NCI-H345 (cell line): ENCODE measurements at places on chromosomes 6 and 20.

- DNase-seq = no peak
Measured at GRCh38 chr6:53128842-53129241, 19.8 kb downstream of the GCM1 start.

- DNase-seq = no peak
Measured at GRCh38 chr6:145562771-145563615, 172.3 kb downstream of the EPM2A start.

GRCh38 chr6:22146931-22147701, 149.7 kb downstream of the PRL start:
- no peak for DNase-seq

DNA sequence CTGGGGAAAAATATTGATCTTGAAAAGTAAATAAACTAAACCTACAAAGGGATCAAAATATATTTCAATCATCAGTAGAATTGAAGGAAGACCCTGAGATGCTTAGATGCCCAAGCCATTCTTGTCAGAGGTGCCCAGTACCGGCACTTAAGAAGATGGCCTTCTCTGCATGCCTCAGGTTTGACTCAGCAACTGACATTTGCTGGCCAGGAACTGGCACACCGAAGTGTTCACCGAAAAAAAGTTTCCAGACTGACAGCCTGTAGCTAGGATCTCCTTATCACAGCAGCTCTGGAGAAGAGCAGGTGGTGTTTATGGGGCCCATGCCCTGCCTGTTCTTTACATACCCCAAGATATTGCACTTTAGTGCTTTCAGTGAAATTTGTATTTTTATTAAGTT, 203.2 kb downstream of the MOXD1 start:
- DNase-seq = no peak

DNA sequence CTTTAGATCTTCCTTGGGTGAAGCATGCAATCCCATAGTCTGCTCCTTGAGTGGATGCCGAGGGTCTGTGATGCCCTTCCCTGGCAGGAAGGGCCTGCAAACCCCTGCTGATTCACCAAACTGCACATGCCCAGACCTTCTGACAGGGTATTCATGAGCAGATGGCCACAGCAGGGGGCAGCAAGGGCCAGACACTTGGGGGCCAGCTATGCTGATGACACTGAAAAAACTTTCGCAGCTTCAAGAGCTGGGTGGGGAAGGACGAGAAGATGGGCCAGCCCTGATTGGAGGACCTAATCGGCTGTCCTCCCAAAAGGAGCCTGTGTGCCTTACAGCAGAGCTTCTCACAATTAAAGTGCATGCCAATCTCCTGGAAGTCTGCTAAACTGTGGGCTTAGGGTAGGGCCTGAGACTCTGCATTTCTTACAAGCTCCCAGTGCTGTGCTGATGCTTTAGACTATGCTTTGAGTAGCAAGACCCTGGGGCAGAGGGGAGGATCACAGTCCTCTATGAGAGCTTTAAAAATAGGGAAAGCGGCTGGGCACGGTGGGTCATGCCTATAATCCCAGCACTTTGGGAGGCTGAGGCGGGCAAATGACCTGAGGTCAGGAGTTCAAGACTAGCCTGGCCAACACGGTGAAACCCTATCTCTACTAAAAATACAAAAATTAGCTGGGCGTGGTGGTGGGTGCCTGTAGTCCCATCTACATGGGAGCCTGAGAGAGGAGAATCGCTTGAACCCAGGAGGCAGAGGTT, 15.2 kb upstream of the GDAP1L1 start:
- no peak for DNase-seq

DNA sequence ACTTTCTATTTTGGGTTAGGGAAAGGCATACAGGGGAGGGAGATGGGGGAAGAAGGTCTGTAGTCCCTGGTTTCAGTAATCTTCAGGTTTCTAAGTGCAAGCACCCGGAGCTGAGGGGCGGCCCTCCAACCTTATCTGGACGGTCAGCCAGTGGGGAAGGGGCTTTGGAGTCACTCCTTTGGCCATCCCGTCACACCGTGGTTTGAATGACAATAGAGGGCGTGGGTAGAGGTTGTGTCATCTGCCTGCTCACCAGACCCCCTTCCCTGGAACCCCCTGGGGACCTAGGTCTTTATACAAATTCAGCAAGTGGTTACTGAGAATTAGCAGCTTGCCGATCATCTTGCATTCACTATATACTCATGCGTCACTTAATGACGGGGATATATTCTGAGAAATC, 29.1 kb downstream of the STK35 start:
- DNase-seq = no peak

DNA sequence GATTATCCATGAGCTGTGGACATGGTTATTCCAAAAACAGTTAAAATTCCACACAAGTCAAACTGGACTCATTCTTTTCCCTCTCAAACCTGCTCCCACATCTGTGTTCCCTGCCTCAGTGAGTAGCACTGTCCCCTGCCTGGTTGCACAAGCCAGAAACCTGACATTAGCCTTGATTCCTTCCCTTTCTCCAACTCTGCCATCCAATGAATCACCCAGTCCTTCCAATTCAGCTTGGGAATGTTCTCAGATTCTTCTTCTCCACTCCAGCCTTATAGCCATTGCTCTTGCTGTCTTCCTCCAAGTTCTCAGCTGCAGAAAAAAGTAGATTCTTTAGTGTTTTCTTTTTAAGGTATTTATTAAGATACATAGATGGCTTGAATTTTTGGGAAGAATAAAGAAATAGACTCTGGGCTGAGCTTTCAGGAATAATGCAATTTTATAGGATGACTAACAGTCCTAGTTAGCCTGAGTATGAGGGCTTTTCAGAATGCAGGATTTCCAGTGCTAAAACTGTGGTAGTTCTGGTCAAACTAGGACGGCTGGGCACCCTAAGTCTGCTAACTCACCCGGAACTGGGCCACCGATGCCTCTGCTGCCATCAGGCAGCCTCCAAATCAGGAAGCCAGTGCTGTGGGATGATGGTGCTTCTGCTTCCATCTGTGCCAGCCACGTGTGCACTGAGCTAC, 18.2 kb upstream of the SASH1 start:
- no peak for DNase-seq

DNA sequence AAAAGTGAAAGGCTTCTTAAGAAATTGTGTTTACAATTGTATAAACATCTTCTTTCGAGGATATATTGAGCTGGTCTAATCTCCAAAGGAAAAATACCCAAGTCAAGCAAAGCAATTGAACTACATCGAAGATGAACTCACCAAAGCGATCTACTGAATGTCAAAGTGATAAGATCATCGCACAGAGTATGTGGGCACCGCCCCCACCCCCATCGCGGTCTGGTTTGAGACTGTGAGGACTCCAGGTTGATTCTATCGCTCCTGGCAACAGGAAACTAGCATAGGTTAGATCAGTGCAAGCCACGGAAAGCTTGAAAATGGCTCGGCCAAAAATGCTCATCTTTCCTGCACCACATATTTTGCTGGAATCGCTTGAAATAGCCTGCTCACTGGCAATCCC, 133.2 kb upstream of the RPS6KA2 start:
- DNase-seq = no peak

GRCh38 chr6:139194740-139195139, 59.9 kb downstream of the HECA start:
- no peak for DNase-seq

- DNase-seq = no peak
Measured at GRCh38 chr6:4055420-4056041, 23.4 kb downstream of the FAM217A start.

GRCh38 chr6:6884193-6884627, 223.6 kb upstream of the RREB1 start:
- DNase-seq = no peak

DNA sequence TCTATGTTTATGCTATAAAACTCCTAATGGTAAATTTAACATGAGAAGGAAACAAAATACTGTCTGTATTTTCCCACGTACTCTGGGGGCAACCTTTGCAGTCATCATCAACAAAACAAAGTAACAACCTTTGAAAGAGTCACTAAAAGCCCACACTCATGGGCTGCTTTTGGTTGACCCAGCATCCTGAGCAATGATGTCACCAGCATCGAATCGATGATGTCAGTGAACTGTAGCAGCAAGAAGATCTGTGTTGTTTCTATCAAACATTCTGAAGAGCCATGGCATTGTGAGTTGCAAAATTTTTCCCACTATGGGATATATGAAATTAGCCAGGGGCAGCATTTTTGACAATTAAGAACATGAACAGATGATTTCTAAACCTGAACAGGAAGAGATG, 300.1 kb downstream of the HIVEP2 start:
- DNase-seq = no peak

GRCh38 chr6:161228921-161229591, 44.8 kb downstream of the AGPAT4 start:
- DNase-seq = no peak

DNA sequence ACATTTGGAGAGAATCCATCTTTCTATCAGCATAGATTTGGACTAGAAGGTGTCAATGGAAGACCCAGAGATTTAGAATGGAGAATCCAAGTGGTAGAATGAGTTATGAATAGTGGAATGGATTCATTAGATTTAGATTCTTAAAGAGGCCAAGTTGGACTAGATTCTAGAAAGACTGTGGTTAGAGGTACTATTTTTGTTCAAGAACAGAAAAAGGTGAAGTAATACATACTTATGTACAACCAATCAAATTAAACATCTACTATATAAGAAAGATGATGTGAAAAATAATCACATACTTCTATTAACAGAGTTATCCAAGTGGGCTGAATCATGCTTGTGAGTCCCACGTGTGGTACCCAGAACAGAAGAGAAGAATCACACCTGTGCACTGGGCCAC, 33.8 kb upstream of the ADTRP start:
- no peak for DNase-seq

GRCh38 chr6:10633216-10633615, 61.2 kb downstream of the C6orf52 start:
- no peak for DNase-seq

DNA sequence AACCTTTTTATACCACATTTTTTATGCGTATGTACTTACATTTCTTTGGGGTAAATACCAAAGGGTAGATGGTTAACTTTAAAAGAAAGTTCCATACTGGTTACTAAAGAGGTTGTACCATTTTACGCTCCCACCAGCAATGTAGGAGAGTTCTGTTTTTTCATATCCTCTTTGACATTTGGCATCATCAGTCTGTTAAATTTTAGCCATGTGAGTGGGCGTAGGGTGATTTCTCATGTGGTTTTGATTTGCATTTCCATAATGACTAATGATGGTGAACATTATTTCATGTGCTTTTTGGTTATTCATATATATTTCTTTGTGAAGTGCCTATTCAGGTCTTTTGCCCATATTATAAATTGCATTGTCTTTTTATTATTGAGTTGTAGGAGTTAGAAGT, 194.2 kb downstream of the PRL start:
- no peak for DNase-seq

DNA sequence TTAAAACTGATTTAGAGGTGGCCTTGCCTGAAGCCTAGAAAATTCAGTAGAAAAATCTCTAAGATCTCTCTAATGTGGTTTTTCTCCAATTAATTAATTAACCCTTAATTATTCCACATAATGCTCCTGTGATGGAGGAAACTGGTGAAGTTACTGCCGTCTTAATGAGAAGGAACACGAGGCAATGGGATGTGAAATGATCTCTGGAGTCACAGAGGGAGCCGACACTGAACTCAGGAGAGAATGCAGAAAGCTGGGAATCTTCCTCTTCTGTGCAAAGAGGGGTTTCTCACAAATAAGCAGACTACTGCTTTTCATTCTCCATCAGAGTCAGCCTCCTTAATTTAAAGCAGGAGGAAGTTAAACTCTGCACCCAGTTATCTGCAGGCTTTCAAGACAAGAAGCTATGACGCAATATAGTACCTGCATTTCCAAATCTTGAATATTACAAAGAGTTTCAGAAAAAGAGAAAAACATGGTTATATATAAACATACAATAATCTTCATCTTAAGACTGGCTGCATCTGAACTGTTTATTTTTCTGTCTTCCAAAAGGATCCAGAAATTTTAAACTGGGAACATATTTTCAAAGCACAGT, 18.1 kb upstream of the SNRPB2 start:
- DNase-seq = no peak

- no peak for DNase-seq
Measured at GRCh38 chr20:14924433-14924832, 587.0 kb upstream of the FLRT3 start.

DNA sequence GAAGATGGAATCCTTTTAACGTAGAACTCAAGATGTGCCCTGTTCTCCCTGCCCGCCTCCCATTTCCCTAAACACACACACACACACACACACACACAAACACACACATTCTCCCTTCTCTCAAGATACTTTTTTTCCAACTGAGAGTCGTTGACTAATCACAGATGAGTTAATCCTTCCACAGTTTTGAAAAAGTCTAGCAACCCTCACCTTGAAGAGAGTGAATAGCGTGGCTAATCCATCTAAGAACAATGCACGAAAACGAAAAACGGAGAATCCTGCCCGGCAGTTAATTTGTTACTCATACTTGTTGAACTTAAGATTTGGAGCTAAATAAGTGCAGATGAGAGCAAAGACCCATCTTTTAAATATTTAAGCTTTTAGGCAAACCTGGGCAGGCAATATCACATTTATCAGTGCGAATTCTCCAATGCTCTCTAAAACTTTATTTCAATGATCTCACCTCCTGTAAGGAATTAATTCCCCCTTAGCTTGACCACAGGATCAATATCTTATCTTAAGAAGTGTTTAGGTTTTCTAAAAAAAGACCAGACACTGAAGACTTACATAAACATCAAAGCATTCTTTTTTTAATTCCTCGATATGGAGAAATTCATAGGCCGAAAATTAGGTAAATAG, 1.1 kb downstream of the AGPAT4 start:
- no peak for DNase-seq

DNA sequence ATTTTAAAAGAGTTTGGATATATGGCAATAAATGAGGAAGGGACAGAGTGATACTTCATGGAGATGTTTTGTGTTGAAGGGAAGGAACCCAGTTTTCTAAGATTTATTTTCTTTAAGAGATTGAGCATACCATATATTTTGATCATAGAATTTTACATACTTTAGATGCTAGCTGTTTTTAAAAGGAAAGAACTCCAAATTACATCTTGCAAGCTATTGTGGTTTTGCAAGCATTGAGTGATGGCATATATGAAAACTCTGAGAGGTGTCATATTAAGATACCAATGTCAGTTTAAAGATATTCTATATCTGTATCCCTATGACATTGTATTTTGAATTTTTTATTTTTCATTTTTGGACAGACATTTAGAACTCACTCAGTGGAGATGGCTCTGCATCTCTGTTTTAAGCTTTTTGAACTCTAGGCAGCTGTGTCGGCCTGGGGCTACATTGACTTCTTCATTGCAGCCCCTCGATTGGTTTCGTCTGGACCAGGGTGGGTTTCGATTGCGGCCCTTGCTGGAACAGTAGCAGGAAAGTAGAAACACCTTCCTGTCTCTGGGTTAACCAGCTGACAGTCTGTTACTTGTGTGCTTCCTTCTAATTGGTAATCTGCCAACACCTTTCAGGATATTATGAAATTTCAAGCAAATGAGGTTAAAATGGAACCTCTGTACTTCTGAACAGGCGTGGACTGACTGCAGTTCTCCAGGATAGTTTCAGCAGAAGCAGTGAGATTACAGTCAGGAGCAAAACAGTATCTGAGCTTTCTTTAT, 14.0 kb downstream of the IGF2R start:
- DNase-seq = no peak

GRCh38 chr6:20159781-20160540, 52.3 kb downstream of the MBOAT1 start:
- DNase-seq = no peak

GRCh38 chr20:38197619-38198018, 32.5 kb upstream of the TGM2 start:
- DNase-seq = no peak
